ENCODE measurements at places on chromosomes 2 and 18.
A peak's percentile ranks its signal among the peaks of the same experiment; 100 is the strongest.

GRCh38 chr18:26052505-26052904, 37.9 kb downstream of the SS18 start:
- DNase-seq = no peak

DNA sequence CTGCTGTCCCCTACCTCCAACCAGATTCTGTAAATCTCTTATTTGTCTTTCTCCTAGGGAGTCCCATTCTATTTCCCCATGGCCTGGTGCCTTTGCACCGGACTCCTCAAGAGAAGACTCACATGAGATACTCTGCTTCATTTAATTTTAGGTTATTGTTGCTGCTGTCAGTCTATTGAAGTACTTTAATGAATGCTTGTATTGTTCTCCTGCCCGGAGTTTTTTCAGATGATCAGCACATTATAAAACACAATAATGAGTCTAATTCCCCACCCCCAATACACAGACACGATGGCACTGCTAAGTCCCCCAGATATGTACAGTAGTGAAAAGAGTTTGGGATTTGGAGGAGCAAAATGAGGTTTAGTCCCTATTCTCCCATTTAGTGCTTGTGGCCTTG, 58.9 kb downstream of the HAUS1 start:
- DNase-seq = no peak

DNA sequence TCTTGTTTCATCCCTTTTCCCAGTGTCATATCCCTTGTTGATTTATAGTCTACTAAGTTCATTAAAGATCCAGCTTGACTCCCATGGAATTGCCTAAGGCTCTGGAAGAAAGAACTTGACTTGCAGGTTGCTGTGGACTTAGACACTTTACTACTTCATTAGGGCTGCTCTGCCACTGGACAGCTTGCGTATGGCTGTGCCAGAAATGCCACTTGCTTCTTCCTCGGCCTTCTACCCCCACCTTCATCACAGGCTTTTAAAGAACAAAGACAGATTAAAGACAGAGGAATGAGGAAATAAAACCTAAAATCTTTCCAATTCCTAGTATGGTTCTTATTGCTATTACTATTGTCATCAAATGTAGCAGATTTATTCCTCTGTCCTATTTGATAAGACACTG, 591.7 kb downstream of the BCL11A start:
- no peak for DNase-seq

DNA sequence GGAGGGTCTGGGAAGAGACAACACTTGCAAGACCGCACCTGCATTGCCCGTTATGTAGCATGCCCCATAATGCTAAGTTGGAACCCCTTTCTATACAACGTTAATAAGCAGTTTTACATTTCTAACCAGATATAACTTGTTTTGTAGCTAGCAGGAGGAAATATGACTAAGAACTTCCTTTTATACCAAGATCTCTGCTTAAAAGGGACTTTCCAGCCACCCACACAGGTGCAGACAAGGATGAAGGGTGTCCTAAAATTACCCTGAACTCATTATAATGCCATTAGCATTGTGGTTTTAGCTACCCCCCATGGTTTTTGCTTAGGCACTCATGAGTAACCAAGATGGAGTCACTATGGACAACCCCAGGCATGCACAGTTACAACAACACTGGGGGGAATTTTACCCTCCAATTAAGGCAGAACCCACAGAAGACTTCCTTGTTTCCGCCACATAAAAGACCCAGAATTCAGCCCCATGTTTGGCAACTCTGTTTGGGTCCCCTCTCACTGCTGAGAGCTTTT, 362.8 kb downstream of the CBLN2 start:
- DNase-seq = no peak

- no peak for DNase-seq
Measured at GRCh38 chr2:180050246-180050645, 43.1 kb upstream of the CWC22 start.

DNA sequence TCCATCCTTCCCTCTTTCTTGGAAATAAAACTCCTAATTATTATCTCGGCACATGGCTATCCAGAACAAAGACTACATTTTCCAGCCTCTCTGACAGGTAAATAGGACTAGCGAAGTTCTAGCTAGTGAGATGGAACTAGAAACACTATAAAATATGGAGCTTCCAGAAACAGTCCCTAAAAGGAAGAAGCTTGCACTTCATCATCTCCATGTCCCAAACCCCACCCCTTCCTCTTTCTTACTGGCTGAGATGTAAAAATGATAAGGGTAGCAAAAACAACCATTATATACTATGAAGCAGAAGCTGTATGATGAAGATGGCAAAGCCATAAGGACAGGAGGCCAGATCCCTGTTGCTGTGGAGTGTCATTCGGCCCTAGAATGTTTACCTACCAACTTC, 11.7 kb upstream of the ACTR2 start:
- no peak for DNase-seq

DNA sequence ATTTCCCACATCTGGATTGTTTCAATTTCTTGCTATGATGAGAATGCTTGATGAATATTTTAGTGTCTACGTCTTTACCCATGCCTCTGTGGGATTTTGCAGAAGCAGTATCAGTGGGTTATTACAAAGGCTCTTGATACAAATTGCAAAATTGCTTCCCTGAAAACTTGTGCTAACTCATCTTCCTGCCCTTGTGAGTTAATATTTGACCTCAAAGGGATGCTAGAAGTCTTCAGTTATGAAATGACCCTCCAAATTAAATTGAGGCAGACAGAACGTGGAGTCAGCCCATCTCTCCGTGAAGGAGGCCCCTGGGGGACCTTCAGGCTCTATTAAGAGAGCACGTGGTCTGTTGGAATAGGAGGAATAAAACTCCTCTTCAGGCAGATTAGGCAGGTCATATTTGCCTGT, 239.2 kb upstream of the HS6ST1 start:
- DNase-seq = no peak

GRCh38 chr2:58762176-58762781, 521.2 kb upstream of the FANCL start:
- DNase-seq = peak; percentile 7

DNA sequence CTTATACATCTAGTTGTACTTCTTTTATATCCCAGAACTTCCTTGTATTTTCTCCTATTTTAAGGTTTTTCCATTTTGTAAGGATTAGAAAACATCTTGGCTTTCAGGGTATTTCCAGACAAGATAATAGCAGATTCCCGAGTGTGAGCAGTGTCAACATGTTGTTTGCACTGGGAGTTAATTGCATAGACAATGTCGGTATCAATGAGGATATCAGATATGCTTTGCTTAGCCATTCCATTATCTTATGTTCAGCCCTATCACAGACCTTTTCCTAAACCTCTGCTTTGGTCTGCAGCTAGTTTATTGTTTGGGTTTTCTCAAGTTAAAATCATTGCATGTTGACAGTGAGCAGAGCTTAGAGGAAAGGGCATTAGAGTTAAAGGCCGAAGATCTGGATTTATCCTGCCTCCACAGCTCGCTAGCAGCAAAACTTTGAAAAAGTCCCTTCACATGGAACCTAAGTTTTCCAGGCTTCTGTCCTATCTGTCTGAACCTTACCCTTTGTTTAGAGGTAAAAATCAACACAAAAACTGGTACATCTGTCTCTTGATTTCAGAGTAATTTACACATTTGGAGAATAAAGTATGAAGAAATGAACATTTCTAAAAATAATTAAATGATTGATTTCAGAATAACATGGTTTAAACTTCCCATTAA, 355.4 kb downstream of the KIAA1328 start:
- no peak for DNase-seq

GRCh38 chr2:118882693-118883336, 35.4 kb upstream of the EN1 start:
- peak; percentile 28 for DNase-seq

- DNase-seq = no peak
Measured at GRCh38 chr18:56841836-56842235, 190.7 kb downstream of the WDR7 start.

DNA sequence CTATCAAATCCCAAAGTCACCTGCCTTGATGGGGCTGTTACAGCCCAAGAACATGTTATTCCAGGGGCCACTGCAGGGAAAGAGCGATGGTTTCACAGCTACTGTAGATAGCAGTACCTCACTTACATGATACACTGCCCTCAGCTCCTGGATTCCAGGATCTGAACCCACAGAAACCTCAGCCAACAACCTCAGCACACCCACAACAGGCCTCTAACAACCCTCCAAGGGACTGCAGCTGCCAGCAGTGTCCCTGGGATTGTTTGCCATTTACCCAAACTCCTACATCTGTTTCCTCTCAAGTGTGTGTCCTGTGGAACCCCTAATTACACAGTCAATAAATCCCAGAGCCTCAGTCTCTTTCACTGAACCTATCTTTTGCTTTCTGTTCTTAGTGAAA, 28.2 kb downstream of the OSBPL1A start:
- DNase-seq = no peak

GRCh38 chr2:224847961-224848850, 132.0 kb upstream of the CCDC195 start:
- peak; percentile 53 for DNase-seq

DNA sequence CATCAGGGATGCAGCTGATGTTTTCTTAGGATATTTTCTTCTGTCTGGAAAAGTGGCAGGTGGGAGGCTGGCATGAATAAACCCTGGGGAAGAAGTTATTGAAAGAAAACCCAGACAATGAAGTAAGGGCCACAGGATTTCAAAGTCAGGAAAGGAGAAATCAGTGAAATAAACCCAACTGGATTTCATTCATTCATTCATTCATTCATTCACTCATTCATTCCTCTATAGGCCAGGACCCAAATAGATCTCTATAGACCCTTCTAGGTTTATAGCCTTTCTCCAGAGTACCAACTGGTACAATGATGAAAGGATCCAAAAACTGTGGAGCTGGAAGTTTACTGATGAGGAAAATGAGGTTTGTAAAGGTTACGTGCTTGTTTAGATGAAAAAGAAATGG, 67.3 kb upstream of the DNMT3A start:
- DNase-seq = no peak

- no peak for DNase-seq
Measured at GRCh38 chr2:62076980-62077638, 118.8 kb upstream of the B3GNT2 start.

DNA sequence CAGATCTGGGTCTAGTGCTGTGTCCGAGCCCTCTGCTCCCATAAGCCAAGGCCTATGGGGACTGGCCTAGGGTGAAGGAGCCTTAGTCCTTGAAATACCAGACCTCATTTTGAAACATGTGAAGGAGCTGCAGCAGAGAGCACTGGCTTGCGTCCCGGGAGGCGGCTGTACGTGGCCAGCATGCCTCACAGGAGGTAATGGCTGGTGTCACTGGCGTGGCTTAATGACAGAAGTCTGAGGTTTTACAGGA, 72.7 kb upstream of the OTOS start:
- no peak for DNase-seq

- no peak for DNase-seq
Measured at GRCh38 chr2:176848844-176849243, 363.8 kb upstream of the HNRNPA3 start.

DNA sequence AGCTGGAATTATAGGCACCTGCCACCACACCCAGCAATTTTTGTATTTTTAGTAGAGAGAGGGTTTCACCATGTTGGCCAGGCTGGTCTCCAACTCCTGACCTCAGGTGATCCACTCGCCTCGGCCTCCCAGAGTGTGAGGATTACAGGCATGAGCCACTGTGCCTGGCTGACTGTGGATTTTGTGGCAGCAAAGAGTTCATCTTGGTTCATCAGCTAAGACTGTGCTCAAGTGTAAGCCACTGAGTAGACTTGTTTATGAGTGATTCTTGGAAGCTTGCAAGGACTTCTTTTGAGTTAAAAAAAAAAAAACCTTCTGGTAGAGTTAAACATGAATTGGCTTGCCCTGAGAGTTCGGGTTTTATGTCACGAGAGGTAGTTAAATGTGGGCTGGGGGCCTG, 34.7 kb downstream of the CD8B start:
- DNase-seq = no peak

- no peak for DNase-seq
Measured at GRCh38 chr18:36088256-36088655, 20.9 kb upstream of the RPRD1A start.

GRCh38 chr2:211302676-211303075, 746.3 kb downstream of the CPS1 start:
- DNase-seq = no peak

- DNase-seq = no peak
Measured at GRCh38 chr18:37657493-37657892, 91.9 kb upstream of the CELF4 start.

DNA sequence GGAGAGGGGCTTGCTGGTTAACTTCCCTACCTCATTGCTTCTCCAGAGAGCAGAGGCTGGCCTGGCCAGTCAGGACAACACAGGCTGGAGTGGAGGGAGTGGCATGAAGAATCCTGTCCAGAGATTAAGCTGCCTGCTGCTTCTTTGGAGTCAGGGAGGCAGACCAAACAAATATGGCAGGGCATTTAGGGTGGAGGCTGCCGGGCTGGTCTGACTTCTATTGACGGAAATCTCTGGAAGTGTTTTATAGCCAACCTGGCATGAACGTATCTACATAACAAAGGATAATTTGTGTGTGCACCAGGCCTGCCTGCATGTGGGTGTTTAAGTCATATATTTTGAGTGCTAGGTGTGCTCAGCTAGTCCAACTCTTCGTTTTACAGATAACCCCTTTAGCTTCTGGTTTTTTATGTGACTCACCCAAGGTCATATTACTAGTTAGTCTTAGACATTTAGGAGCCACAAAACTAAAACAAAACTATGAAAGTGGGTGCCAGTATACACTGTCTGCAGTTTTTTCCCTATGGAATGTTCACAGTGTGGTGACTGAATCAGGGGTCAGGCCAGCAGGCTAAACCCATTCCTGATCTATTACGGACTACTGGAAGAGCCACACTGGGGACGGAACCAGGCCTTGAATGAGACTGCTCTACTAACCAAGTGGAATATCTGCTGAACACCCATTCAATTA, 5.5 kb downstream of the NPC1 start:
- DNase-seq = peak; percentile 27

DNA sequence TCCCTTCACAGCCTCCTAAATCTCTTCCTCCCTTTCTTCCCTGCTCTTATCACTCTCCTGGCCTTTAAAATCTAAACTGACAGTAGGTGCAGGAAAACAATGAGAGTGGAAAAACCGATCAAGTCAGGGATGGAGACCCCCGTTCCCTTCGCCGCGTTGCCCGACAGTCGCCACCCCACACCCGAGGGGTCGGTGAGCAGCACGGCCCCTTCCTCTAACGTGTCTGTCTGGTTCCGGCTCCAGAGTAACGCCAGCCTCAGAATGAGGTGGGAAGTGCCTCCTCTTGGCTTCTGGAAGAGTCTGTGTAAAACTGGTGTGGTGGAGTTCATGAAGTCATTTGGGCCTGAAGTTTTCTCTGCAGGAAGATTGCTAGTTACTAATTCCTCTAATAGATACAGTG, 138.6 kb downstream of the NFATC1 start:
- DNase-seq = no peak

DNA sequence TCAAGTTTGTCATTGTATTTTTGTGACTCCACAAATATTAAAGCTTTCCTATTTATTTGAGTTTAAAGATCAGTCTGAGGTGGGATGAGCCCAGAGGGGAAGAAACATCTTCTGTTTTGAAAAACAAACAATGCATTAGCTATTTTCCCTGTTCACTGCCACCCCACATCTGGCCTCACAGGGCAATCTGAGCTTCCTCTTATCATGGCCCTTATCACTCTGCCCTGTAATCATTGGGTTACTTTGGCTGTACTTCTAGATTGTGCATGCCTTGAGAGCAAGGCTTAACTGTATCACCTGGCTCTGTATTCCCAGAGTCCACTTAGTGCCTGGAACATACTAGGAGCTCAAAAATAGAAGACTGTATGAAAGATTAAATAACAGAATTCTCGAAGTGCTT, 241.6 kb upstream of the NT5C1B start:
- no peak for DNase-seq

All from H54 (cell line).